ENCODE measurements at places on chromosomes 11 and 22. TPM values are rescaled to one million over a fixed set of nuclear protein-coding genes. Genes with fewer than 3 reads are reported as not detected.

GRCh38 chr22:22600531-22601261 is 41.6 kb upstream of the PRAME start:
- no peak for DNase-seq
- no peak overlapping the region for H3K27ac ChIP-seq
- H3K4me1 ChIP-seq: no peaks in the 10 kb centered on the region
- H3K36me3 ChIP-seq: no peaks in the 10 kb centered on the region

The GPHA2 gene
- not detected for total RNA-seq

GRCh38 chr11:12448131-12448939 is 71.0 kb downstream of the PARVA start:
- no peaks in the 10 kb centered on the region for H3K4me1 ChIP-seq
- no peak overlapping the region for H3K4me3 ChIP-seq
- H3K27ac ChIP-seq: no peak overlapping the region
- H3K27me3 ChIP-seq: no peaks in the 10 kb centered on the region

DNA sequence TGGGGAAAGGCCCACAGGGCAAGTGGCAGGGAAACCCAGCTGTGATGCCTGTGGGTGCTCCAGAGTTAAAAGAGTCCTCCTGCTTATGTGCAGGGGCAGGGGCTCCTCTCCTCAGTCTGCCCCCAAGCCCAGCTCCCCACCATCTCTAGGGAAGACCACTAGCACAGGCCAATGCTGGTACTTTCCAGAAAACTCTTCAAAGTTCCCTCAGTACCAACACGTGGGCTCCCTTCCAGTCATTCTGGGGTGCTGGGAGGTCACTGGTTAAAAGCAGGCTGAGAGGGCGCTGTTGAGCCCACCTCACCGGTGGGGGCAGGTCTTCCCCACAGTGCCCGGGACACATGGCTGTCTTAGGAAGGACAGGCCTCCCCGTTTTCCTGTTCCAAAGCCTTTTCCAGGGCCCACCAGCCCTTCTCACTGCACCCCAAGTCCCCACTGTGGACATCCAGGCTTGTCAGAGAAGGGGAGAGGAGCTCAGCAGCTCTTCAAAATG is 154.6 kb downstream of the TRIM29 start:
- H3K36me3 ChIP-seq: no peaks in the 10 kb centered on the region
- H3K27ac ChIP-seq: no peak overlapping the region
- H3K4me1 ChIP-seq: no peaks in the 10 kb centered on the region
